Brain microvascular endothelial cell (primary cell): ENCODE measurements at places on chromosomes 16 and 17.

DNA sequence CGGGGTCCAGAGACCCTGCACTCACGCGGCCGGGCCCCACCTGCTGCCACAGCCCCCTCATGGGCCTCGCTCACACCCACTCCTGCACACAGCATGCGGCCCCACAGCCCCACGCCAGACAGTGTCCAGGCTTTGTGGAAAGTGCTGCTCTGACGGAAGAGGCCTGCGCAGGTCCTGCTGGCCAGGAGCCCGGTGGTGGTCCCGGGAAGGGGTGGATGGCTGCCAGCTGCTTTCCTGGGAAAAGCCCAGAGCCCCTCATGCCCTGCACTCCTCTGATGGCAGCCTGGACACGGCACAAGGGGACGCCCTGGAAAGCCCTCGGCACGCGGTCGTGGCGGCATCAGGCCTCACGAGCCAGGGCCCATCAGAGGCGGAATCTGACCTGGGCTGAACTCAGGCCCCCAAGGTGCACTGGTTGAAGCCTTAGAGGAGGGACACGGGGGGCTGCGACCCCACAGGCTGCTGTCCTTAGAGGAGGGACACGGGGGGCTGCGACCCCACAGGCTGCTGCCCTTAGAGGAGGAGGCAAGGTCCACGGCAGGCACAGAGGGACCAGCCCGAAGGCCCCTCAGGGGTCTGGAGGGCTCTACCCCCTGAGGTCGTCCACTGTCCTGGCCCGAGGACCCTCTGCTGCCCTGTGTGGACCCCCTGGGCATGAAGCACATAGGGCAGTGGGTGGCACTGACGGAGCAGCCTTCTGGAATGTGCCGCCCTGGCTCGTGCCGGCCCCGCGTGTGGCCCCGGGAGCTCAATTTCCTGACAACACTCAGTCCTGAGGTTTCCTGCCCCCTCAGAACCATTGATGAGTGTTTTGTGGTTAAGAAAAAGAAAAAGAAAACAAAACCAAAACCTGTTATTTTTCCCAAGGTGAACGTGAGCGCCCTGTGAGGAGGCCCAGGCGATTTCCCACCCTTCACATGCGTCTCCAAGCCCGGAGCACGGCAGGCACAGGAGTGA is 22.1 kb downstream of the SOX8 start:
- peak; percentile 22 for DNase-seq

DNA sequence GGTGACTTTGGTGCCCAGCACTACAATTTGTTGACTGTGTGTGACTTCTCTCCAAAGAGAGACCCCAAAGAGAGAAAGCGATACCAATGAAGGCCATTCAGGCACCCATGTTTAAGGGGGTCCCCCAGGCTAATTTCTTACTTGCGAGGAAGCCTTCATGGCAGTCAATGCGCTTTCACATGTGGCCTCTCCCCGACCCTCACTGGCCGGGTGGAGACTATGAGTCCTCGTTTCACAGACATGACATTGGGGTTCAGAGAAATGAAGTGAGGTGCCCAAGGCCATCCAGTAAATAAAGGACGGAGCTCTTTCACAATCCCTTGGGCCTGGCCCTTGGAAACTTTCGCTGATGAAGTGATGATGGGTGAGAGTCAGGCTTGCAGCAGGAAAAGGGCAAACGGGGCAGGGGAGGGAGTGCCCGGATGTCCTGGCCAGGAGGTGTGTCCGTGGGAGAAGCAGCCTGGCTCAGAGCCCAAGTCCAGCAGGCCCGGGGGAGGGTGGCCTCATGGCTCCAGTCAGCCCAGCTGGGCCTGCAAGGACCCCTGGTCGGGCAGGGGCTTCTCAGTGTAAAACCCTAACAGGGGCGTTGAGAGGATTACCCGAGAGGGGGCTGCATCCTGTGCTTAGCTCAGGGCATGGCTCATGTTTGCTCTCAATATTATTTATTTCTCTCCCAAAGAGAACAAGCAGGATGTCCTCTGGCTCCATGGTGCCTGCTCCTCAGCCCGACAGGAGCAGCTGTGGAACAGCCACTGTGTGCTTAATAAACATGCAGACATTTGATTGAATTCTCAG is 14.7 kb downstream of the TBX2 start:
- DNase-seq: no peak

GRCh38 chr17:14780097-14780651 is 479.3 kb downstream of the HS3ST3B1 start:
- DNase-seq: no peak

DNA sequence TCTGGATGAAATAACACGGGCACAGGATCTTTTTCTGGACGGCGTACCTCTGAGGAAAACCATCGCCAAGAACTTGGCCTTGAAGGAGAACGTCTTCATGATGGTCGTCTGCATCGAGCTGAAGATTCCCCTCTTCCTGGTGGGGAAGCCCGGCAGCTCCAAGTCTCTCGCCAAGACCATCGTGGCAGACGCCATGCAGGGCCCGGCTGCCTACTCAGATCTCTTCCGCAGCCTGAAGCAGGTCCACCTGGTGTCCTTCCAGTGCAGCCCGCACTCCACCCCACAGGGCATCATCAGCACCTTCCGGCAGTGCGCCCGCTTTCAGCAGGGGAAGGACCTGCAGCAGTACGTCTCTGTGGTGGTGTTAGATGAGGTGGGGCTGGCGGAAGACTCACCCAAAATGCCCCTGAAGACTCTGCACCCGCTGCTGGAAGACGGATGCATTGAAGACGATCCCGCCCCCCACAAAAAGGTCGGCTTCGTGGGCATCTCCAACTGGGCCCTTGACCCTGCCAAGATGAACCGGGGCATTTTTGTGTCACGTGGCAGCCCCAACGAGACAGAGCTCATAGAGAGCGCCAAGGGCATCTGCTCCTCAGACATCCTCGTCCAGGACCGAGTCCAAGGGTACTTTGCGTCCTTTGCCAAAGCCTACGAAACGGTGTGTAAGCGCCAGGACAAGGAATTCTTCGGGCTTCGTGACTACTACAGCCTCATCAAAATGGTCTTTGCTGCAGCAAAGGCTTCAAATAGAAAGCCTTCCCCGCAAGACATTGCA is 68.3 kb upstream of the ENDOV start:
- DNase-seq: no peak

DNA sequence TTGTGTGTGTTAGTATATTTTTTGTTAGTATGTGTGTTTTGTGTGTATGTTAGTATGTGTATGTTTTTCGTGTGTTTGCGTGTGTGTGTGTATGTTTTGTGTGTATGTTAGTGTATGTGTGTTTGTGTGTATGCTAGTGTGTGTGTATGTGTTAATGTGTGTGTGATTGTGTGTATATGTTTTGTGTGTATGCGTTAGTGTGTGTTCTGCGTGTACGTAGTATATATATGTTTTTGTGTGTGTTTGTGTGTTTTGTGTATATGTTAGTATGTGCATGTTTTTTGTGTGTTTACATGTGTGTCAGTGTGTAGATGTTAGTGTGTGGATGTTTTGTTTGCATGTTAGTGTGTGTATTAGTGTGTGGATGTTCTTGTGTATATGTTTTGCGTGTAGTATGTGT is 29.6 kb downstream of the RBFOX1 start:
- DNase-seq: no peak

- no peak for DNase-seq
Observed at GRCh38 chr16:6753553-6753952, 579.1 kb upstream of the RBFOX1 start.

DNA sequence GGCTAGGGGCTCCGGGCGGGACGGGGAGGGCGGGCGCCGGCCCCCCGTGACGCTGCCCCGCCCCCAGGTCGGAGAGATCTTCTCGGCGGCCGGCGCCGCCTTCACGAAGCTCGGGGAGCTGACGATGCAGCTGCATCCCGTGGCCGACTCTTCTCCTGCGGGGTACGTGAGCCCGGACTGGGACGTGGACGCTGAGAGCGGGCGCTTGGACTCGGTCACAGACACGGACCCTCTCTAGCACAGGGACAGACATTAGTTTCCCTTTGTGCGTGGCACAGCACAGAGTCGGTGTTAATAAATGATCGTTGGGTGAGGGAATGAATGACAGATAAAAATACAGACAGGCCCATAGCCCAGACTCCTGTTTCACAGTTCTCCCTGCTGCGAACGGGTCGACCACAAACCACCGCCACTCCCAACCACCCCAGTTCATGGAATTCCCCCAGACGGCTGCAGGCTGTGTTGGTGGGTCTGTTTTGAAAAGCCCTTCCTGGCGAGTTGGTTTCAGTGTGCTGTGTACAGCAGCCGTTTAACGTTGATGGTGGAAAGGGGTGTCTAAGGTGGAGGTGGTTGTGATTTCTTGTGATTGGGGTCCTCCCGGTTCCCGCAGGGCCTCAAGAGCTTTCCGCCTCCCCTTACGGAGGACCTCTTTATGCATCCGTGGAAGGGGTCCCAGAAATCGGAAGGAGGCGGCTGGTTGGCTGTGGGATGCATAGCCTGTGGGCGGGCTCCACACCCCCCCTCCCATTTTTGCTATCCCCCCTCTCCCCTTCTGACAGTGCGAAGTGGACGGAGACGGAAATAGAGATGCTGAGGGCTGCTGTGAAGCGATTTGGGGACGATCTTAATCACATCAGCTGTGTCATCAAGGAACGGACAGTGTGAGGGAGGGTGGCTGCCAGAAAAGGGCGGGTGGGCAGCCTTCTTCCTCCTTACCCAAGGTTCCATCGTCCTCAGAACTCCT is 2.9 kb downstream of the RNASEK start:
- peak; percentile 78 for DNase-seq

- no peak for DNase-seq
Observed at GRCh38 chr17:18905226-18905625, 46.7 kb upstream of the SLC5A10 start.
